ENCODE measurements at places on chromosomes 16 and 17. TPM values are rescaled to one million over a fixed set of nuclear protein-coding genes. Genes with fewer than 3 reads are reported as not detected.

DNA sequence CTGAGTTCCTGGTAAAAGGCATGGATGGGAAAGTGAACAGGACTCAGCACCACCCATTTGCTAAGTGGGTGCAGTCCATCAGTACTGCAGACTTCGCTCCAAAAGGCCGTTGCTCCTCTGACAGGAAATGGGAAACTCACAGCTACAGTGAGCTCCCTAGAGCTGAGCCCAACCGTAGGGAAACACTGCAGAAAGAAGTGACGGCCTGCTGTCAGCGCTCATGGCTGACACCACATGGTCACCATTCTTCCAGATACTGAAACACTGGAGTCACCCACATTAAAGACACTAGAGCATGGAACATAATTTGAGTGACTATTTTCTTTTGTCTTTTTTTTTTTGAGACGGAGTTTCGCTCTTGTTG is 31.9 kb downstream of the UBE2O start:
- no peaks in the 10 kb centered on the region for H3K36me3 ChIP-seq
- no peak for DNase-seq
- H3K27me3 ChIP-seq: no peaks in the 10 kb centered on the region
- H3K4me1 ChIP-seq: peaks cover 13% of the 10 kb centered on the region

The IRF8 gene
- total RNA-seq: 224 TPM

DNA sequence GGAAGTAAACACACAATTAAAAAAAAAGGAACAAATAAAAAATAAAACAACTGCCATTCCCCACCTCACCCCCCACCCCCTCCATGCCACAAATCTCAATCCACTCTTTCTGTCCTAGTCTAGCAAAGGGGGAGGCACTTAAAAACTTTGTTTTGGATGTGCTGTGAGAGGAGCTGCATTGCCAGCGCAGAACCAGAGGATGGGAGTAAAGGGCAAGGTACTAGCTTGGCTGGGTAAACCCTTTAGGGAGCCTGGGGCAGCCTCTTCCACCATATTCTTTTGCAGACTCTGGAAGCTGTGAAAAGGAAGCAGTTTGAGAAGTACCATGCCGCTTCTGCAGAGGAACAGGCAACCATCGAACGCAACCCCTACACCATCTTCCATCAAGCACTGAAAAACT is 1.4 kb downstream of the MRPS7 start:
- peak overlapping the region; percentile 99 for H3K27ac ChIP-seq
- no peaks in the 10 kb centered on the region for H3K27me3 ChIP-seq
- peak overlapping the region; percentile 95 for H3K4me3 ChIP-seq
- DNase-seq: no peak

DNA sequence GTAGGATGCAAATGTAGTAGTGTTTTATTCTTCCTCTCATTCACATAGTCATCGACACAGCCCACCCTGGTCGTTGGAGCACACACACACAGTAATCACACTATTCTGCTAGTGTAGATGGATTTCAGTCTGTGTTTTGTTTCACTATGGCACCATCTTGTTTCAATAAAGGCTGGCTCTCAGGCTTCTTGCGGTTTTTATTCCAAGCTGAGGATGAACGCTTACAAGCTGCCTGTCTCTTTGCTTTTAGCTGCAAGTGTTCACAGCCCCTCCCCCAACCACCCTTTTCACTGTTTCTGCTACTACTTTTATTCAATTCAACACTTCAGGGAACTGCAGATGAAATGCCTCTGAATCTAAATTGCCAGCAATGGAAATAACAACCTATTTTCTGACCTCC is 140.9 kb upstream of the PMFBP1 start:
- no peaks in the 10 kb centered on the region for H3K36me3 ChIP-seq
- H3K27me3 ChIP-seq: no peaks in the 10 kb centered on the region
- H3K27ac ChIP-seq: no peak overlapping the region
- no peaks in the 10 kb centered on the region for H3K4me1 ChIP-seq
- no peak for DNase-seq

DNA sequence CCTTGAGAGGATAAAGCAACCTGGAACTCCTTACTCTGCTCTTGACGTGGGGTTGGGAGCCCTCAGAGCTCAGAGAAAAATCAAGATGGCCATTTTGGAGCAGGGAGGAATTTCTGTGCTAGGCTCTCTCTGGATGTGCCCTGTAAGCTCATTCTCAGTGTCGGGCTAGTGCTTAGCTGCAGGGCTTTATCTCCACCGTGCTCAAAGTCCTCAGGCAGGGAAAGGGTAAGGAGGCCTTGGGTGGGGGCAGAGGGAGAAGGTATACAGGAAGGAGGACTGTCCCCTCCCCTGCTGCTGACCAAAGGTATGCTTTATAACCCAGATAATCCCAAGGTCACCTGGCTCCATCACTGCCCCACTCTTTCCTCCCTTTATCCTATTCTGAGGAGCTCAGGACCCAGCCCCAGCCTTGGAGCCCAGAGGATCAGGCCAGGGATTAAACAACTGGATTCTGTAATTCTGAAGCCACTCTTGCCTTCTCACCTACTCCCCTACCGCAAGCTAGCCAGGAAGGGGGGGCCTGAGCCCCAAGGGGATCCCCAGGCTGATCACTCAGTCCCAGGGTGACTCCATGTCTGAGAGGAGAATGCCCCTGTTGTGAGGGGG is 1.1 kb downstream of the DHRS11 start:
- H3K27me3 ChIP-seq: no peaks in the 10 kb centered on the region
- peaks cover 15% of the 10 kb centered on the region for H3K36me3 ChIP-seq
- H3K4me3 ChIP-seq: peak overlapping the region; percentile 72
- DNase-seq: no peak
- no peak overlapping the region for H3K27ac ChIP-seq
